Activated T-cell treated with anti-CD3 and anti-CD28 coated beads, Interleukin-2, amount 50 U/mL, for 1 hour (primary cell): ENCODE measurements at places on chromosomes 16 and 17.

- DNase-seq = peak; percentile 64
Measured at GRCh38 chr16:546909-547770, 13.1 kb upstream of the PRR35 start.

GRCh38 chr16:48277158-48277557 is 29.8 kb upstream of the ABCC11 start:
- DNase-seq = no peak

GRCh38 chr16:50629334-50629733 is 51.8 kb downstream of the SNX20 start:
- no peak for DNase-seq

DNA sequence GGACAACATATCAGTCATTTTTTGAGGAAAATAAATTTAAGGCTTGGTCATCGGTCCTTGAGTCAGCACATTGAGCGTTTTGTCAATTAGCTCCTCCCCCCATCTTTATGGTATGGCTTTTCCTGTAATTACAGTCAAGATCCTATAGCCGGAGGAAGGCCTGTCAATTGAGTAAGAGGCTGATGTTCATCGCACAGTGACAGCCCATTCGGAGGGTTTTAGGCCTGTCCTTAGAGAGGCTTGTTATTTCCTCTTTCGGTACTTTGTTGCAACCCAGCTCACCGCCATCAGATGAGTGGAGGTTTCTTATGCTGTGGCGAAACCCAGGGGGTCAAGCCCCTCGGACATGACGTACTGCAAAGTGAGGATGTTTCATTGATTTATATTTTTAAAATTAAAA is 395.2 kb downstream of the WWOX start:
- DNase-seq = no peak

GRCh38 chr17:55443904-55444303 is 22.3 kb upstream of the MMD start:
- no peak for DNase-seq

- no peak for DNase-seq
Measured at GRCh38 chr17:1583556-1583955, 21.0 kb upstream of the PITPNA start.

DNA sequence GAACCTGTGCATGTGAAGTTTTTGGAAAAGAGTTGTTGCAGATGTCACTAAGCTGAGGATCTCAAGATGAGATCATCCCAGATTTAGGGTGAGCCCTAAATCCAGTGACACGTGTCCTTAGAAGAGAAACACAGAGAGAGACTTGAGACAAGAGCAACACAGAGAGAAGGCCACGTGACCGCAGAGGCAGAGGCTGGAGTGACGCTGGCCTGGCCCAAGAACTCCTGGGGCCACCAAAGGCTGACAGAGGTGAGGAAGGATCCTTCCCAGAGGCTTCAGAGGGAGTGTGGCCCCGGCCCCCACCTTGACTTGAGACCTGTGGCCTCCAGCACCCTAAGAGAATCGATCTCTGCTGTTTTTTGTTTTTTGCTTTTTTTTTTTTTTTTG is 12.1 kb upstream of the RHBDF2 start:
- no peak for DNase-seq

DNA sequence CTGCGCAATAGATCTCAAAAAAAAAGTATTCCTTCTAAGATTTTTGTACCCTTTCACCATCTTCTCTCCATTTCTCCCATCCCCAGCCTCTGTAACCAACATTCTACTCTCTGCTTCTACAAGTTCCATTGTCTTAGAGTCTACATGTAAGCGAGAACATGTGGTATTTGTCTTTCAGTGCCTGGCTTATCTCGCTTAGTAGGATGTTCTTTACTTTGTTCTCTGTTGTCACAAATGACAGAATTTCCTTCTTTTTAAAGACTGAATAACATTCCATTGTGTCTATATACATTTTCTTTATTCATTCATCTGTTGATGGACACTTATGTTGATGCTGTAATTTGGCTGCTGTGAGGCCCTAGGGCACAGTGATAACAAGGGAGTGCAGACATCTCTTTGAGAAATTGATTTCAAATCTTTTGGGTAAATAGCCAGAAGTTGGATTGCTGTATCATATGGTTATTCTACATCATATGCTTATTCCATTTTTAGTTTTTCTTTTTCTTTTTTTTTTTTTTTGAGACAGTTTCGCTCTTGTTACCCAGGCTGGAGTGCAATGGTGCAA is 37.7 kb upstream of the MYH10 start:
- no peak for DNase-seq

DNA sequence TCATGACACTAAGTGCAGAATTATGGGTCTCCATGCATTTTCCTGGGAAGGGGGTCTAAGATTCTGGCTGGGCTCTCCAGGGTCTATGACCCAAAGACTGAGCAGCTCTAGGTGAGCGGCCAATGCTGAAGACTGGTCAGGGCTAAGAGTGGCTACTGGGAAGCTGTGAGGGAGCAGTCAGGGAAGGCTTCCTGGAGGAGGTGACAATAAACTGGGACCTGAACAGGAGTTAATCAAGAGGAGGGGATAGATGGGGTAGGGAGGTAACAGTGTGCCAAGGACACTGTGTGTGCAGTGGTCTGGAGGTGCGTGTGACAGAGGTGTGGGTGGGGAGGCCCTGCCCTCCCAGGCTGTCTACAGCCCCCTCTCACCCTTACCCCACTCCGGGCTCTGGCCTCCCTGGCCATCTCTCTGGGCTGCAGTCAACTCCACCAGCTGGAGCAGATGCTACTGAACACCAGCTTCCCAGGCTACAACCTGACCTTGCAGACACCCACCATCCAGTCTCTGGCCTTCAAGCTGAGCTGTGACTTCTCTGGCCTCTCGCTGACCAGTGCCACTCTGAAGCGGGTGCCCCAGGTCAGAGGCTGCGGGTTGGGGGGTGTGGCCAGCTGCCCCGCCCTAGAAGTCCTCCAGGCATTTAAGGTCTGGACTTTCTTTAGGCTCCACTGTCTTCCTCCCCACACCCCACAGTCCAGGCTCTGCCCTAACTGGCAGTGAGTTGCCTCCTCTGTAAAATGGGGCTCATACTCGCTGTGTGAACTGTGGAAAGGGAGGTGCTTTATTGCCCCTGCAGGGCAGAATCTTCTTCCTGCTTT is 20.4 kb downstream of the ADGRG5 start:
- no peak for DNase-seq

DNA sequence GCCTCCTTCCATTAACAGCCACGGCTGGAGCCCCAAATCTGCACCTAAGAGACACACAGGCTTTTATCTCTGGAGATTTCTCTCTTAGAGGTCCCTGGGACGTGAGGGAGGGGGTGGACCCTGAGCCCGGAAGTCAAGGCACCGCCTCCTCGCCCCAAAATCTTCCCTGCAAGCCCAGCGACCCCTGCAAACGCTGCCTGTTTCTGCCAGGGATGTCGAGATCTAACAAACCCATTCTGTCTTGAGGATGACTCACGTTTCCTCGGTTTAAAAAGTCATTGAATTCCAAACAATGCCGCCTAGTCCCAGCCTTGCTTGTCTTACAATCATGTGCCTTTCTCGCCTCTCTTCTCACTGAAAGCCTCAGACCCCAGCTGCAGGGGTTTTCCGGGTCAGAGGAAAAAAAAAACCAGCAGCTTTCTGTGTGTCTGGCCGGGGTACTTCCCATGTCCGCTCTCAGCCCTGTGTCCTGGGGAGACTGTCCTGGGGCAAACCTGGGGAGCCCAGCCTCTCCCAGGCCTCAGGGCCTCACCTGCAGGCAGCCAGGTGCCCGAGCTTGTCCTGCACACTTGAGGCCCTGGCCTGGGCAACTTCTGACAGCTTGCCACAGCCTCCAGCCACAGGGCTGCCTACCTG is 15.4 kb downstream of the ARL2BP start:
- DNase-seq = peak; percentile 62

- peak; percentile 80 for DNase-seq
Measured at GRCh38 chr17:28744104-28744971, 527 bp downstream of the TRAF4 start.
